NCI-H1105 treated with DMSO at 0.1 percent for 48 hours (cell line): ENCODE measurements at places on chromosomes 5 and 9.

GRCh38 chr5:95864944-95865504, 42.5 kb upstream of the GLRX start:
- DNase-seq, result no peak

DNA sequence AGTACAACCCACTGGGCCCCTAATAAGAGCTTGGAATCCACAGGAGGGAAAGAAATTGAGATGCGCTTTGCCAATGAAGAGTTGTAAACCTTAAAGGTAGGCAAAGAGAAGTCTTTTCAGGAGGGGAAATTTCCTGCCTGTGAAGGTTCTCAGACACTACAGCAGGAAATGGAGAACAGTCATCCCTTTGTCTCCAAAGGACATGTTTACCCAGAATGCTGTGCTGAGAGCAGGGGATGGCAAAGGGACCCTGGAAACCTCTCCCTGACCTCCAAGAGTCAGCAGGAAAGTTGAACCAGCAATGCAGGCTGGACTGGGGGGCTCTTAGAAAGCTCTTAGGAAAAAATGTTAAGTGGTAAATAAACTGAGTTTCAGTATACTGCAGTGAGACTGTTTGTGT, 103.2 kb downstream of the AK8 start:
- DNase-seq, result no peak

- peak; percentile 2 for DNase-seq
These were observed 2.1 kb downstream of the FGF18 start for GRCh38 chr5:171421331-171422262.

- DNase-seq, result peak; percentile 5
These were observed 14.0 kb upstream of the LOX start for GRCh38 chr5:122091936-122092600.

- DNase-seq, result no peak
These were observed 6.8 kb downstream of the SLC24A2 start for GRCh38 chr9:19782005-19782404.

GRCh38 chr9:15373881-15374280, 48.8 kb upstream of the SNAPC3 start:
- DNase-seq, result no peak

DNA sequence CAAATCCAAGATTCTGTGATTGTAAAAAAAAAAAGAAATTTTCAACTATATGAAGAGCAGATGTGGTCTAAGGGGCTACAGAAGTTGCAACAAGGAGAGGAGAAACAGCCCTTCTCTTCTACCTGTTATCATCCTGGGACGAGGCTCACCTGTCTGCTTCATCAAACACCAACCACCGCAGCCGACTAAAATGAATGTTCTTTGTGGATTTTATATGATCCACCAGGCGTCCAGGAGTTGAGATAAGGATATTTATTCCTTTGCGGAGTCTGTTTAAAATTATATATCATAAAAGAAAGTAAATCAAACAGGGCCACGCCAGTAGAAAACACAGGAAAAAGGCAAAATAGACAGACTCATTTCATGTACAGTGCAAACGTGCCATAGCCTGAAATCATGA, 21.5 kb downstream of the DDX31 start:
- DNase-seq, result no peak

DNA sequence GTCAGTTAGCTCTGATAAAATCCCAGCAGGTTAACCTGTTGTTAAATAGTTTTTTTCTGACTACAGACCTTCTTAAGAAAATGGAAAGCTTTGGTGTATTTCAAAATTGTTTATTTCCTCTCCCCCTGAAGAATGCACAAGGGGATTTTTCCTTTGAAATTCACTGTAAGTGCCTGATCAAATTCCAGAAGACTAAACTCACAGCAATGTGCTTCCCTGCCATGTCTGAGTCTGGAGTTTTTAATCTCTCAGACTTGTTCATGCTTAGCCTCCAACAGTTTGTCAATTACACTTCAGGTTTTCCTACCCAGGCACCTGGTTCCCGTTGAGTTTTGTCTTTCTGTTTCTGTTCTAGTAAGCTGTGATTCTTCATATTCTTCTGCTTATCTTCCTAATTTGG, 961.6 kb upstream of the CDH18 start:
- DNase-seq, result no peak
